RWPE1 (cell line): ENCODE measurements at places on chromosomes 4 and X.
A peak's percentile ranks its signal among the peaks of the same experiment; 100 is the strongest.

- peak; percentile 83 for DNase-seq
Measured at GRCh38 chr4:26048378-26048882, 134.4 kb downstream of the SMIM20 start.

GRCh38 chrX:9708086-9708485 is 57.6 kb downstream of the GPR143 start:
- DNase-seq: no peak

GRCh38 chrX:19695884-19696283 is 180.6 kb upstream of the MAP3K15 start:
- DNase-seq: no peak

- DNase-seq: no peak
Measured at GRCh38 chr4:36267486-36268268, 13.7 kb upstream of the DTHD1 start.

DNA sequence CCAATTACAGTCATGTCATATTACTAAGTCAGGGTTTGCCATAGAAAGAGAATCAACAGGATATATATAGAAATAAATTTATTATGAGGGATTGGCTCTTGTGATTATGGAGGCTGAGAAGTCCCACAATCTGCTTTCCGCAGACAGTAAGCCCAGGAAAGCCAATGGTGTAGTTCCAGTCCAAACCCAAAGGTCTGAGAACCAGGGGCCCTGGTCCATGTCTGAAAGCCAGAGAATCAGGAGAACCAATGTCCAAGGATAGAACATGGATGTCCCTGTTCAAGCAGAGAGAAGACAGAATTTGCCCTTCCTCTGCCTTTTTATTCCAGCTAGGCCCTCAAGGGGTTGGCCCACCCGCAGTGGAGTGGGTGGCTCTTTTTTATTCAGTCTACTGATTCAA is 25.6 kb downstream of the FABP2 start:
- no peak for DNase-seq

DNA sequence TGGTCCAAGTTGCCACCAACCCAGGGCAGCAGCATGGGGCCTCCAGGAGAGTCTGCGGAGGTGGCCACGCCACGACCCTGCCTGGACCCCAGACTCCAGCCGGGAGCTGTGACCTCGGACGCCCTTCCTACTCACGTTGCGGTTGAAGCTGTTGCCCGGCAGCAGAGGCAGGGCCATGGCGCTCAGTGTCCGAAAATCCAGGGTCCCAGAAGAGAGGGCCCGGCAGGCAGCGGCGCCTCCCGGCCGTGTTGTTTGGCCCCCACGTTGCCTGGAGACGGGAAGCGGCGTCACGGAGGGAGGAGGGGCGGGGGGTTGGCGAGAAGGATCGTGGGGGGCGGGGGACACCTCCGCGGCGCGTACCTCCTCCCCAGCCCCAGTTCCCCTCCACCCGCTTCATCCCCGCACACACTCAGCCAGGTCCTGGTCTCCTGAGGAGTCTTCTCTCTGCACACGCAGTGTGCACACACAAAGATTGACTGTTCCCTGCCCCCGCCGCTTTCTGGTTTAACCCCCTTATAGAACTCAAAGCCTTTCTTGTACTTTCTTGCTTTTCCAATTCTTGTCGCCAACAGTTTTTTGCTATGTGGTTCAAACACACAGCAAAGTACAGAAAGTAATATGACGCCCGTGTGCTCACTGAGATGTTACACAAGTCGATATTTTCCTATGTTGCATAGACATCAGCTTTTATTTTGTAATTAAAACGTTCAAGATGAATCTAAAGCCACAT is at the start of gene EFHC2:
EFHC2 (minus strand) TSS at position 261 of the 730 bp plus-strand sequence; CDS start at position 177, 84 bp downstream.
- no peak for DNase-seq

- DNase-seq: no peak
Measured at GRCh38 chr4:145298885-145299284, 118.5 kb upstream of the OTUD4 start.

DNA sequence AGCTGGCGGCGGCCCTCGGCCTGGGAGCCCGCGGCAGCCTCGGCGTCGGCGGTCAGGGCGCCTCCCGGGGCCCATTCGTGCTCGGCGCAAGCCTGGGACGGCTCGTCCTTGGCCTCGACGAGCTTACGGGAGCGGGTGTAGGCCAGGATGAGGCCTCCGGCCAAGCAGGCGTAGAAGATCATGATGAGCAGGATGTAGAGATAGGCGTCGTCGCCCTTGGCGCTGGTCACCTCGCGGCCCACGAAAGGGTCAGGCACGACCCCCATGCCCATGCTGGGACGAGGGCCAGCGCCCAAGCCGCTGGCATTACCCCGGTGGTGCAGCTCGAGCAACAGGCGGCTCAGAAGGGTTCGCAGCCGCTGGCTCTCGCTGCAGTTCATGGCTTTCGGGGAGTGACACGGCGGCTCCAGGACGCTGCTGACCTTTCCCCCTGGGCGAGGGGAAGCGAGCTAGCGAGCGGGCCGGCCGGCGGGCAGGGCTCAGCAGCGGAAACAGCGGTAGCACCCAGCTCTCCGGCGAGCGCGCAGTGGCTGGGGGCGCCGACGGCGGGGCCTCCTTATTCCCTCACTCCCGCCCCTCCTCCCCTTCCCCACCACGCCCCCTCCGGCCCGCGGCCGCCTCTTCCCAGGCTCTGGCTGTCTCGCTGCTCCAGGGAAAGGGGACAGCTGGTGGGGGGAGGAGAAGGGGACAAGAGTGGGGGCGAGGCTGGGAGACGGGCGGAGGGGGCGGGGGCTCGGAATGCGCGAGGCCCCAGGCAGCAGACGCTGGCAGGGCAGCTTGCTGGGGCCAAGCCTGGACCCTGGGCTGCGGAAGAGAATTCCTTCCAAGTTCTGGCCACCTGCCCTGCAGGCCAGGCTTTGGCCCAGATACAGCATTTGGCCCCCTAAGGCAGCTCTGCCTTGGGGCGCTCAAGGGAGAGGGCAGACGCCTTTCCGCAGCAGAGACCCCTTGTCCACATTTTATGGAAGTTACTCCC is at the start of gene KCNE5:
KCNE5 (minus strand) TSS at position 532 of the 976 bp plus-strand sequence; CDS start at position 380, 152 bp downstream.
- DNase-seq: no peak

GRCh38 chrX:5042563-5042962 is 1186.1 kb downstream of the NLGN4X start:
- no peak for DNase-seq

DNA sequence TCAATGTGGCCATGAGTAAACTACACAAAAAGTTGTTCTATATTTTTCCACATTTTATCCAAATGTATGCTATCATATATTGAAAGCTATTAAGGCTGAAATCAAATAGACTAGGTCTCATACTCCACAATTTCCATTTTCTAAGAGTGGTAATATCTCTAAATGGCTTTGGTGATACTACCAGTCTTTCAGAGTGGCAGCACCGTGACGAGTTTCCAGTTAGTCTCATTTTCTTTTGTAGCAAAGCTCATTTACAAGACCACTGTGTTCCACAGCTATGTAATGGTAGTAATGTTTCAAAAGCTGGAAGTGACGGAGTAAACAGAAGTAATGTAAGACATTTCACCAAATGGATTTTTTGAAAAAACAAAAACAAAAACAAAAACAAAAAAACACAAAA is 228.2 kb downstream of the PPP3CA start:
- no peak for DNase-seq

DNA sequence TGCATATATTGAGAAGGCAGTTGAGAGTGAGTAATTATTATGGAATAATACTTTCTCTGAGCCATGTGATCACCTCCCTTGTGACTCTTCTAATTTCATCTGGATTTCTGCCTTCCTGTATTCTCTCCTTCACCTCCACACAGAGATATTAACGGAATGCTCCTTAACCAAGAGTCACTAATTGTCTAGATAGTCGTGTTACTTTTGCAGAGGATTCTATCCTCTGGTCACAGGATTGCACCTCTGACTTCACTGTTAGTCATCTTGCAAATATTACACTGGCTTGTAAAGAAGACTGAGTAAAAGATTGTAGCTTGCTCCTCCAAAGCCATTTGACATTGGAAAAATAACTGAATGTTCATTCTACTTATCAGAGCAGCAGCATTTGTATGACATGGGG is 160.9 kb downstream of the SH2D1A start:
- DNase-seq: peak; percentile 9

- peak; percentile 47 for DNase-seq
Measured at GRCh38 chr4:25441519-25442117, 64.6 kb downstream of the ANAPC4 start.

- no peak for DNase-seq
Measured at GRCh38 chrX:5431823-5432222, 796.8 kb downstream of the NLGN4X start.
